ENCODE measurements at places on chromosomes 16 and 17.

GRCh38 chr17:34725725-34726124 is 146.3 kb downstream of the TMEM132E start:
- no peak for DNase-seq

DNA sequence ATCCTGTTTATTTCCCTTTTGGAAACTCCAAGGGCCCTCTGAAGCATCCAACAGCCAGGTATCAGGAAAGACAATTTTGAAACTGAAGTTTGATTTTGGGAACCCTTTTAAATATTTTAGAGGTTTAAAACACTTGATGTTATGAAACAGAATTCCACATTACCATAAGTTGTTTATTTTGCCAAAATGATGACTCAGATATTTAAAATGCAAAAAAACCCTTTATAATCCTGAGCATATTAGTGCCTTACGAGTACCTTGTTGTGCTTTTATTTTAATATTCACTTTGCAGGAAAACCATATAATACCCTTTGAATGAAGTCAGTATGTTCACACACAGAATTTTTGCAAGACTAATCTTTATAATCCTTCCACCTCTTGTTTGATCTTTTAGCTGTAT is 765.1 kb upstream of the CA10 start:
- no peak for DNase-seq

DNA sequence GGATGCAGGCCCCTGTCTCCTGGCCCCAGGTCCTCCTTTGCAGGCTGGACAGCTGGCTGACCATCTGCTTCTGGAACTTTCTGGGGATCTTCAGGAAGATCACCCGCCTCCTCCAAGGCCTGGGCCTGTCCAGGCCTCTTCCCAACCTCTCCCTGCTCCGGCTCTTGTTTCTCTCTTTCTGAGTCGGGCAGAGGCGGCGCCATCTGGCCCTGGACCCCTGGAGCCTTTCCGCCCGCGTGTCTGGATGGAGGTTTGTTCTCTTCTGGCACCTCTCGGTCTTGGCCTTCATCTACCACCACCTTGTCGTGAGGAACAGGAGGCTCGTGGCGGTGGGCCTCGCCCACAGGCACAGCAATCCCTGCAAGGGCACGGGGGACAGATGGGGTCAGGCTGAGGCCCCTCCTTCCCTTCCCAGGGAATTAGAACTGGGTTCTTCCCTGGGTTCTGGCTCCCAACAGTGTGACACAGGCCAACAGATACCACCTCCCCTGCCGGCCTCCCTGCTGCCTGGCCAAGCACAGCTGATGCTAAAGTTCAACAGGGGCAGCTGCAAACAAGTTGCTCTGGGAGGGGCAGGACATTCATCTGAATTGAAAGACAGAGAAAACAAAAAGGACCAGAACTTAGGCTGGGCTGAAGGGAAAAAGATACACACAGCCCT is 13.3 kb downstream of the NDUFAF8 start:
- DNase-seq = no peak

DNA sequence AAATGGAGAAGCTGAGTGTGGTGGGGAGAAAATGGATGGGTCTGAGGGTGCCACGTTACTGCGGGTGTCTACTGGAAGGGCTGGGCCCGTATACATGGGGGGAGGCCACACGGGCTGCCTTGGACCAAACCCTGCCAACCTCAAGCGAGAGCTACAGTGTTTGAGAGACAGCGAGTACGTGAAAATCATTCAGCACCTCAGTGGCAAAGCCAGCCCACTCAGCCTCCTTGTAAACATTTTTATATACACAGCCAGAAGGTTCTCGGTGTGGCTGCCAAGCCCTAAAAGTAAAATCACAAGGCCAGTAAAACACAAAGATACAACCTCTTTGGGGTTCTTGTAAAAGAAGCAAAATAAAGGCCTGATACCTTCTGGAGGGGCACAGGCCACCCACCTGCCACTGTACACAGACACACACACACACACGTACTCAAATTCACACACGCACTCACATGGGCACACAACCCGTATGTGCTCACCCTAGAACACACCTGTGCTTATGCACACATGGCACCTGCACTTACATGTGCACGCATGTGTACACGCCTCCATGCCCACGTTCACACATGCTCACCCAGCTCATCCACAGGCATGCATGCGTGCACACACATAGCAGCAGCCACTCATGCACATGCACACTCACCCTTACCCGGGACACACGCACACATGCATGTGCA is 102.8 kb downstream of the GSG1L start:
- no peak for DNase-seq

- no peak for DNase-seq
These were observed 613 bp downstream of the ECI1 start for GRCh38 chr16:2250652-2251295.

DNA sequence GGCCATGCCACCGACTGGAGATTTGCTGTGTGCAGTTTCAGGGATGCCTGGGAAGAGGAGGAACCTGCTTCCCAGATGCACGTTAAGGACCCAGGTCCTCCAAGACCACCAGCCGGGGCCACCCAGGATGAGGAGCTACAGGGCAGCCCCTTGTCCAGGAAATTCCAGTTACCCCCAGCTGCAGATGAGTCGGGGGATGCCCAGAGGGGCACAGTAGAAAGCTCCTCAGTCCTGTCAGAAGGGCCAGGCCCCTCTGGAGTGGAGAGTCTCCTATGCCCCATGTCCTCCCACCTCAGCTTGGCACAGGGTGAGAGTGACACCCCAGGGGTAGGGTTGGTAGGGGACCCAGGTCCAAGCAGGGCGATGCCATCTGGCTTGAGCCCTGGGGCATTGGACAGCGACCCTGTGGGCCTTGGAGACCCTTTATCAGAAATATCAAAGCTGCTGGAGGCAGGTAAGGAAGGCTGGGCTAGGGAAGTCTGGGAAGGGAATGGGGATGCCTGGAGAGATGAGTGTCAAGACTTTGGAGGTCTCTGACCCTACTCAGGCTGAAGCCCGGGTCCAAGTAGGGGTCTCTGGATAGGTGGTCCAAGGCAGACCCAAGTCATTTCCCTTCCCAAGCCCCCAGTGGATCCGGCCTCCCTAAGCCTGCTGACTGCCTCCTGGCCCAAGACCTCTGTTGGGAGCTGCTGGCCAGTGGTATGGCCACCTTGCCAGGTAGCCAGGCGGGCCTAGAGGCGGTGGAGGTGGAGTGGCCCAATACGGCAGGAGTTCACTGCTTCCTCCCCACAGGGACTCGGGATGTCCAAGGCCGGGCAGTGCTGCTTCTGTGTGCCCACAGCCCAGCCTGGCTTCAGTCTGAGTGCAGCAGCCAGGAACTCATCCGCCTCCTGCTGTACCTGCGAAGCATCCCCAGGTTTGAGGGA is 1.0 kb downstream of the PLEKHG4 start:
- DNase-seq = no peak

GRCh38 chr17:60947543-60947942 is 269.9 kb downstream of the BCAS3 start:
- DNase-seq = no peak

GRCh38 chr17:79942591-79943346 is 92.9 kb downstream of the TBC1D16 start:
- no peak for DNase-seq

- no peak for DNase-seq
These were observed 104.3 kb downstream of the ABCA8 start for GRCh38 chr17:68850749-68851510.

- DNase-seq = no peak
These were observed 536.9 kb upstream of the CDH11 start for GRCh38 chr16:65658787-65659220.
